T-helper 1 cell (primary cell): ENCODE measurements at places on chromosomes 7 and 10.

DNA sequence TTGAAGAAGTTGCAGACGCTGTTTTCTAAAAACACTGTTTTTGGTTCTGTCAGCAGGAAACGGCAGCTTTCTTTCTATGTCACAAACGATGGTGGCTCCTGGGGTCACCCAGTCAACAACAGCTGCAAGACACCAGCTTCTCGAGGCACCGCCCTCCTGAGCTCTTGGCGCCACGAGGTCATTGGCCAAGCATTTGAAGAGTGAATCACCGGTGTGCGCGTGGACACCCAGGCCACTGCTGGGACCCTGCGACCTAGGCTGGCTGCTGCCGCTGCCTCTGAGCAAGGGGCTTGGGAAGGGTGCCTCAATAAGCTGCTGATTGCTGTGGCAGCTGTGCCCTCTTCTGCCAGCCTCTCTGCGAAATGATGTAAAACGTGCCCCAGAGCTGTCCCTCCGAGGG is 22.5 kb upstream of the VIPR2 start:
- no peak for DNase-seq

- no peak for DNase-seq
Measured at GRCh38 chr10:110994406-110995086, 75.1 kb downstream of the SHOC2 start.

DNA sequence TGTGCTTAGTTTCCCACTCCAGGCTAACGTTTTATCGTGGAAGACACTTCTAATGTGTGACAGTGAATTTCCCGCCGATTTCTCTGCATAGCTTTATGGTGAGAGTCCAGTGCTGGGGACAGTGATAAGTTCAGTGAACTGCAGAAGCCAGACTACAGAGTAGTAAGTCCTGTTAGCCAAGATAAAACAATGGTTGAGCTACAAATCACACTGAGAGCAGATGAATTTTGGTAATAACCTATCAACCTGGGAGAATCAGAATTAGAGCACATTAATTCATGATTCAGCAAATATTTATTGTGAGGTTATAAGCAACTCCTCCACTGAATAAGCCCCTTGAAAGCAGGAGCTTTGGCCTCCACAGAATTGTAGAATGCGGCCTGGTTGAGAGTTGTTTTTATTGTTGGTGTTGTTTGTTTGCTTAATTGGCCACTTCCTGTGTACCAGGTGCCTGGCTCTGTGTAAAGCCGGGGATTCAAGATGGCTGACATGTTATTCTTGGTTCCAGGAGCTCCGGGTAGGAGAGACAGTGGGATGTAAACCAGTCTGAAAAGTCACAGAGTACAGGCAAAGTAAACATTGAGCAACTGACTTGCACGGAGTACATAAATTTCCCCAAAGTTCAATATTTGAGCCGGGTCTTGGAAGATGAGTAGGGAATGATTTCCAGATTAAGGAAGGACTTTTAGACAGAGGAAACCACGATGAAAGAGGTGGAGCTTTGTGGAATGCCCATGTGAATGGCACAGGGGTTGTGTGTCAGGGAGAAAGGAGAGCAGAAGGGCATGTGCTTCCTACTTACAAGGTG is 112.7 kb downstream of the SNX10 start:
- DNase-seq, result no peak

GRCh38 chr7:13988731-13989125 is 738 bp downstream of the ETV1 start:
- no peak for DNase-seq

- no peak for DNase-seq
Measured at GRCh38 chr7:84790882-84791281, 396.0 kb downstream of the SEMA3D start.

DNA sequence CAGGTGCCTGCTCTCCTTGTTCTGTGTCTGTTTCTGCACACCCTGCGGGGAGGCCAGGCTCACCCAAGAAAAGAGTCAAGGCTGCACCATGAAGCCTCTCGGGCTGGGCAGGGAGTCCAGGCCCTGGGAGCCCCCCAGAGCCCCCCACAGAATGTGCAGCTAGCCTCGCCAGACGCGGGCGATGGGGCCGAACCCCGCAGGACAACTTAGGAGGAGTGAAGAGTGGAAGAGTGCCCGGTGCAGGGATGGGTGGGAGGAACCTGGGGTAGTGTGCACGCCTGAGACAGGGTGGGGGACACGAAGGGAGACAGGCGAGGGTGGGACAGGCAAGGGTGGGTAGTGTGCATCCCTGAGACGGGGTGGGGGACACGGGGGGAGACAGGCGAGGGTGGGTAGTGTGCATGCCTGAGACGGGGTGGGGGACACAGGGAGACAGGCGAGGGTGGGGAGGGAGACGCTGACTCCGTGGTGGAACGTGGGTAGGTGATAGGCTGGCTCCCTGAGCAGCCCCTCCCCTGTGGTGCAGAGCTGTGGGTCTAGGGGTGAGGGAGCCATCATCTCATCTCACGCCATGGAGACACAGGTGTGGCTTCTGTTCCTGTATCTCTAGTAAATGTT is 615.4 kb downstream of the DNAJB6 start:
- no peak for DNase-seq

DNA sequence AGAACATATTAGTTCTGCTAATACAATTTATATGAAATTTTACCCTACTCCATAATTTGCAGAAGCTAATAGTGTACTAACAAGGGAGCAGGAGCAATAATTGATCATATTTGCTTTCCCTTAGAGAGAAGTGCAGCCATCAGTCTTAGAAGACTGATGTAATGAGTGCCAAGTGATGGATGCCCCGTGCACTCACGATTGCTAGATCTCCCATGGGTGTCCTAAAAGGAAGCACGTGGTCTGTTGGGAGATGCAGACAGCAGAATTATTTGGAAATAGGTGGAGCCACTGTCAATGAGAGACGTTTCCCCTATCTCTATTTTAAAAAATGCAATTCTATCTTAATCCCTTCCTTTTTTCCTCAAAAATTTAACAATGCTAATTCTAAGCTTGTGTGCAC is 772.2 kb upstream of the C7orf33 start:
- DNase-seq, result no peak

- no peak for DNase-seq
Measured at GRCh38 chr10:103692952-103693811, 162.2 kb downstream of the SH3PXD2A start.

DNA sequence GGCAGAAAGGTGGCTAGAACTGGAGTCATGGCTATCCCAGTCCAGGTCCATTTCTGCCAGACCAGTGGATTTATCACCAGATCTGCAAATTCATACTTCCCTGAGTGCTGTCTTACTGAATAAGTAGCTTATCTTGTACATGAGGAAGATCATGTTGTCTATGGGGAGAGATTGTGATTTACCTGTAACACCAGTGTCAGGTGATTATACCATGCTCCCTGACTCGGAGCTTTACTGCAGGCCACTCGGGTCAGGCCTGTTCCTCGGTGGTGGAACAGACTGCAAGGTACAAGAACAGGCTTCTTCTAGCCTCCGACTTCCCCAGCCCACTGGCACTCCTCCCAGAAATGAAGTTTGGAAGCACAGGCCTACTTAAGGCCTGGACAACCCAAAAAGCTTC is 42.6 kb upstream of the DLG5 start:
- no peak for DNase-seq

DNA sequence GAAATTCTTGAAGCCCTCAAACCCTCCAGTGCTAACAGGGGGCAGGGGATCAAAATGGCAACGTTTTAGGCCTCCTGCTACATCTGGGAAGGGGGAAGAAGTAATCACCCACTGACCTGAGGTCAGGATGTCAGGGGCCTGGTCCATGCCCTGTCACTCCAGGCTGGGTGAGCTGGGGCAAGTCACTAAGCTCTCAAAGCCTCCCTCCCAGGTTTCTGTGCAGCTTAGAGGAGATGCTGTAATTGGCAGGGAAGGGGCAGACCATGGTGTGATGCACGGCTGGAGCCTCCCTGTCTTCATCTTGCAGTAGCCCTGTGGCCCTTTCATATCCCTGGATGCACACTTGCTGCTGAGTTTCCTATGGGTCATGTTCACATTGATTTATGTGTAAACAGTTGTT is 27.2 kb downstream of the LEP start:
- DNase-seq, result no peak

GRCh38 chr10:49690698-49691356 is 11.4 kb downstream of the C10orf53 start:
- DNase-seq, result no peak

DNA sequence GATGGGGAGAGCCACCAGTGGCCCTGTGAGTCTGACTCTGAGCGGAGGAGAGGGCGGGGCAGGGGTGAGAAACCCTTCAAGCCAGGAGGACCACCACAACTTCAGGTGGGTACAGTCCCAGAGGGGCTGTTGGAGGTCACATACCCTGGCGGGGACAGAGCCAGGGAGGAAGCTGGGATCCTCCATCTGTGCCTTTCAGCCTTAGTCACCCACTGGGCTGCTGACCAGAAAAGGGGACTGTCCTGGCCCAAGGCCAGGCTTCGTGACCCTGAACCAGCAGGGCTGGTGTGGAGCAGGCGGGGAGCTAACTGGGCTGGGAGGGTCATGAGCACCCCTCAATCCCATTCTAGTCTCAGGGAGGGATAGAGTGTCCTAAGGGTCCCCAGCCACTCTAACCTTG is 1.5 kb upstream of the CALHM3 start:
- no peak for DNase-seq

- DNase-seq, result no peak
Measured at GRCh38 chr7:112280267-112280666, 73.8 kb downstream of the ZNF277 start.

- DNase-seq, result no peak
Measured at GRCh38 chr7:125481323-125481722, 551.7 kb upstream of the POT1 start.

GRCh38 chr10:34089253-34089652 is 725.8 kb downstream of the PARD3 start:
- DNase-seq, result no peak

GRCh38 chr10:82144153-82144552 is 269.2 kb downstream of the NRG3 start:
- no peak for DNase-seq

DNA sequence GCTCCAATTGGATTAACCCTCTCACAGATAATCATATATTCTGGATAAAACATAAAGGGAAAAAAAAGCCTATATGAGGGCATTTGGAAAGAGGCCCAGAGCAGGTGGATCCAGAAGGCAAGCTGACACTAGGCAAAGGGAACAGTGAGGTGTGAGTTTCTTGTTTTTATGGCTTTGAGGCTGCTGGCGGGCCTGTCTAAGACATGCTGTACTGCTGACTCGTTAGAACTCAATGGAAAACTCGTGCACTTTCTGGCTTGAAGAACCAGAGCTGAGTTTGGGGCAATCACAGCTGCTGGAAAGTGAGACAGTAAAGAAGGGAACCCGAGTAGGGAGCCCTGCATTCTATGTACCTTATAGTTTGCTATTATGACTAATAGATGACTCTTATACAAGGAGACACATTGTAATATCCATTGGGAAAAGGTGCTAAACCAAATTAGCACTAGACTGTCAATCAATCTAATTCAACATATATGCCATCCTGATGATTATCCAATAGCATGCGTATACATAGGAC is 637.1 kb downstream of the GATA3 start:
- no peak for DNase-seq

- DNase-seq, result no peak
Measured at GRCh38 chr7:99032928-99033327, 111.0 kb downstream of the SMURF1 start.

GRCh38 chr10:95445837-95446486 is 115.2 kb downstream of the SORBS1 start:
- peak; percentile 4 for DNase-seq

- DNase-seq, result no peak
Measured at GRCh38 chr7:15481132-15481531, 80.7 kb downstream of the AGMO start.

GRCh38 chr7:143490717-143491306 is 13.1 kb downstream of the TAS2R41 start:
- DNase-seq, result no peak

DNA sequence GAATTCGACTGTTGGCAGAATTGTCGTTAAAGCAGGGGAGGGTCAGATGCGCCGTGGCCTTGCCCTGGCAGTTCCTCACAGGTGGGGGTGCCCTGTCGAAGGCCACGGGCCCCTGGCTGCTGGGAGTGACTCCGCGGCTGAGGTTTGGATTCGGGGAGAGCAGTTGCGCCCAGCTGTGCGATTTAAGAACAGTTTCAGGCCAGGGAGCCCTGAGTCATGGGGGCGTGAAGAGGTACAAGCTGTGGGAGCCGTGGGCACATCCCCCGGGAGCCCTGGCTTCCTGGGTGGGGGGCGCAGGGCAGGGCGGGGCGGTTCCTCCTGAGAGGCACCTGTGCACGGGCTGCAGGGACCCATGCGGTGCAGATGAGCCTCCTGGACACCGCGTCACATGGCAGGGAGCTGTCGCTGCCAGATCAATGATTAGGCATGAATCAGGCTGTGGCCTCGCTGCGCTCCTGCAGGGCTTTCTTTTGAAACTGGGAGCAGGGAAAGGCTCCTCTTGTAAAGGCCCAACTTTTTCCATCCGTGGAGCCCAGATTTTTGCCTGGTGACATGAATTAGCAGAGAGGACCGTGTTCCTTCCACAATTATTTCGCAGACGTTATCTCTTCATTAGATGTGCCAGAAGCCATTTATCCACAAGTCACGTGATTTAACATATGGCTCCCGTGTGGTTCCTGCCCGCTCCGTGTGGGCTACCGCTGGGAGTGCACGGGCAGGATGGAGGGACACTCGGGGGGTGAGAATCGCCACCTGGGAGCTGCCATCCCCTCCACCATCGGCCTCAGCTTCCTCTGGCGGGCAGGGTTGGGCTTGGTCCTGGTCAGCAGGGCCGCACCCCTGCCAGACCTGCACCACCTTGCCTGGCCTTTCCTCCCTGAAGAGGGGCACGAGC is 918 bp downstream of the PWWP2B start:
- no peak for DNase-seq

DNA sequence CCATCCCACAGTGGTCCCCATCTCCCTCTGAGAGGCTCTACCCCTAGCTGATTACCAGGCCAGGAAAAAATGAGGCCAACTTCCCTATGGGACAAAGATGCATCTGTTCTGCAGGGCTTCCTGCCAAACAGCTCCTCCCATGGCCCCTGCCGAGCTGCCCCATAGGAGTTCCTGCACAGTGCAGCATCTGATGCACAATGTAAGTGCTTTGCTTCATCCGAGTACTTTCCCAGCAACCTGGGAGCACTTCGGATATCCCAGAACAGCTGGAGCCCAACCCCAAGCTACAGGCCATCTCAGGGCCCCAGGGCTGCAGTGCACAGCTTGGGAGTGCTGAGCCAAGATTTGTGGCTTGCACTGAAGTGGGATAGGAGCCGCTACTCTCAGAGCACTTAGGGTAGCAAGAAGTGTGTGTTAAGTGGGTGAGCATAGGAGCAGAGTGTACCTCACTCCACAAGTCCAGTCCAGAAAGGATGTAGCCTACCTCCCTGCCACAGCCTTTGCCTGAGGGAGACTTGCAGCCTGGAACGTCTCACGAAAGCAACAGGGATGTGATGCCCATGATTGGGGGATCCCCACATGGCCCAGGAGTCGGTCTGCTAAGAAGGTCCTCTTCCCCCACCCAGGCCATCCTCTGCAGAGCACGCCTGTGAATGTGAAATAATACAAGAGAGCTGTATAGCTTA is 209.6 kb upstream of the VWC2 start:
- DNase-seq, result no peak

DNA sequence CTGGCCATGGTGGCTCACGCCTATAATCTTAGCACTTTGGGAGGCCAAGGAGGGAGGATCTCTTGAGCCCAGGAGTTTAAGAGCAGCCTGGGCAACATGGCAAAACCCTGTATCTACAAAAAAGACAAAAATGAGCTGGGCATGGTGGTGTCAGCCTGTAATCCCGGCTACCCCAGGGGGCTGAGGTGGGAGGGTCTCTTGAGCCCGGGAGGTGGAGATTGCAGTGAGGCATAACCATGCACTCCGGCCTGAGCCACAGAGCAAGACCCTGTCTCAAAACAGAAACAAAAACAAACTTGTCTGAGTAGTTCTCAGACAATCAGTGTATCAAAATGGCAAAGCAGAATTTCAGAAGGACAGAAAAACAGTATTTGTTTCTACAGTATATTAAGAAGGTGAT is 45.2 kb upstream of the BPGM start:
- DNase-seq, result no peak

- no peak for DNase-seq
Measured at GRCh38 chr7:102811942-102812678, 63.3 kb downstream of the FAM185A start.
